ENCODE measurements at places on chromosomes 7 and 10. TPM values are rescaled to one million over a fixed set of nuclear protein-coding genes. Genes with fewer than 3 reads are reported as not detected.

SCIN gene
- total RNA-seq = 0.69 TPM

CYP3A5 gene
- not detected for total RNA-seq

CPEB3 gene
- 3.5 TPM for total RNA-seq

HTR5A gene
- not detected for total RNA-seq

GSAP gene
- total RNA-seq = 9.3 TPM

AGAP4 gene
- 30.1 TPM for total RNA-seq

Measured in activated naive CD8-positive, alpha-beta T cell treated with anti-CD3 and anti-CD28 coated beads, Interleukin-2, amount 10 ng/mL, durations not matched to agents 7 days and 5 days (primary cell).